SK-N-DZ (cell line): ENCODE measurements at places on chromosomes 6 and 20.

DNA sequence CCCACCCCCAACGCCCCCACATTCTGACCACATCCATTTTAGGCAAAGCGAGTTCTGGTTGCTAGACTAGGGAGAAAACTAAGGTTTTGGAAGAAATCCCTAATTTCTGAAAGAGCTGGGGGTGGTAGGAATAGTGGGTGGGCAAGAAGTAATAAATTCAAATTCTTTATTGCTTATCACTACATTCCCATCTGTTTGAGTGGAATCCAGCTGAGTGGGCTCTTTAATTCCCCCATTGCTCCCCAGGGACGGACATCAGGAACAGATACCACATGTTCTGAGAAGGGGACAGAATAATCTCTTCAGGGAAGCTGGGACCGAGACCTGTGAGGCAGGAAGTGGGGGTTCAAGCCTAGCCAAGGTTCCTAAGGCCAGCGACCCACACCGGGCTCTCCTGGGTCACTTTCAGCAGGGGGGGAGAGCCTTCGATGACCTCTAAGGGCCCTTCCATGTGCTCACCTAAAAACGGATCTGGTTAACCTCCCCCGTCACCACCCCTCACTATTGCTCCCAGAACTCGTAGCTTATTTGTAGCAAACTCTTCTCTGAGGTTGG is 42.3 kb upstream of the MRPS10 start:
- no peak for DNase-seq

- no peak for DNase-seq
These were observed 1.4 kb downstream of the RREB1 start for GRCh38 chr6:7108964-7109836.

- no peak for DNase-seq
These were observed 171.3 kb upstream of the KCNK16 start for GRCh38 chr6:39493777-39494176.

DNA sequence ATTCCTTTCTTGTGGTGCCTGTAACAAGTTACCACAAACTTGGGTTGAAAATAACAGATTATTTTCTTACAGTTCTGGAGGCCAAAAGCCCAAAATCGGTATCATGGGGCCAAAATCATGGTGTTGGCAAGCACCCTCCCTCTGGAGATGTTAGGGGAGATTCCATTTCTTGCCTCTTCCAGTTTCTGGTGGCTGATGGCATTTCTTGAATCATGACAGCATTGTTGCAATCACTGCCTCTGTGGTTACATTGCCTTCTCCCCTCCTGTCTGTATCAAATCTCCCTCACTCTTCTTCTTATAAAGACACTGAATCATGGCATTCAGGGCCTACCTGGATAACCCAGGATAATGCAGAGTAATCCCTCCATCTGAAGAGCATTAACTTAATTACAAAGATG is 17.9 kb upstream of the TENT5A start:
- no peak for DNase-seq

GRCh38 chr6:38588631-38589366 is 50.9 kb downstream of the BTBD9 start:
- no peak for DNase-seq

GRCh38 chr20:58481481-58482021 is 33.6 kb downstream of the APCDD1L start:
- DNase-seq = no peak

DNA sequence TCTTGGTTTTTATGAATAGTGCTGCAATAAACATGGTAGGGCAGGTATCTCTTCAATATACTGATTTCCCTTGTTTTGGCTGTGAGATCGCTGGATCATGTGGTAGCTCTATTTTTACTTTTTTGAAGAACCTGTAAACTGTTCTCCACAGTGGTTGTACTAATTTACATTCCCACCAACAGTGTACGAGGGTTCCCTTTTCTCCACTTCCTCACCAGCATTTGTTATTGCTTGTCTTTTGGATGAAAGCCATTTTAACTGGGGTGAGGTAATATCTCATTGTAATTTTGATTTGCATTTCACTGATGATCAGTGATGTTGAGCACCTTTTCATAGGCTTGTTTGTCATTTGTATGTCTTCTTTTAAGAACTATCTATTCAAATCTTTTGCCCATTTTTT is 8.0 kb upstream of the ARG1 start:
- no peak for DNase-seq

DNA sequence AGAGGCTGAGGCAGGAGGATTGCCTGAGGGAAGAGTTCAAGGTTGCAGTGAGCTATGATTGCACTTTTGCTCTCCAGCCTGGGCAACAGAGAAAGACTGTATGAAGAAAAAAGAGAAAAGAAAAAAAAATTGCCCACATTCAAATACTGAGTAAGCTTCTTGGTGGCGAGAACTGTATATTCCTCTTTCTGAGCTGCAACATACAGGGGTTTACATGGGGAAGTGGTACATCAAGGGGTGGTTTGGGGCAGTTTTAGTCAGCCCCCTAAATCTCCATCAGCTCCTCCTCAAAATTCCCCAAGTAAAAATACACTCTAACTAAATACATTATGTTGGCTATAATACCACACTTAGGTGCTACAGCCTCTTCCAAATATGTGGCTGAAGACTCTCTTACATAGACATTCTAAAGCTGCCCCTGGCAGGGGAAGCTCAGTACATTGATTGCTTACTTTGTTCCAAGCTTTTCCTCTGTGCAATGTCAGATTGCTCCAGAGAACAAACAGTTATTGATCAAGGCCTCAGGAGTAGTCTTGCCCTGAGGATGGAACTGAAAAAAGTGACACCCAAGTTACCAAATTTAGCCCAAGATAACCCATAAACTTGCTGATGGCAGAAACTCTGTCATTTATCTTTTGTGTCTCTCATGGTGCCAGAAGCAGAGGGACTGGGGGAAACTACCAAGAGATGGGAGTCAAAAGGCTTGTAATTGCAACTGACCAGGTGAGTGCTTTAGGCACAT is 107.4 kb upstream of the RIPOR2 start:
- no peak for DNase-seq

DNA sequence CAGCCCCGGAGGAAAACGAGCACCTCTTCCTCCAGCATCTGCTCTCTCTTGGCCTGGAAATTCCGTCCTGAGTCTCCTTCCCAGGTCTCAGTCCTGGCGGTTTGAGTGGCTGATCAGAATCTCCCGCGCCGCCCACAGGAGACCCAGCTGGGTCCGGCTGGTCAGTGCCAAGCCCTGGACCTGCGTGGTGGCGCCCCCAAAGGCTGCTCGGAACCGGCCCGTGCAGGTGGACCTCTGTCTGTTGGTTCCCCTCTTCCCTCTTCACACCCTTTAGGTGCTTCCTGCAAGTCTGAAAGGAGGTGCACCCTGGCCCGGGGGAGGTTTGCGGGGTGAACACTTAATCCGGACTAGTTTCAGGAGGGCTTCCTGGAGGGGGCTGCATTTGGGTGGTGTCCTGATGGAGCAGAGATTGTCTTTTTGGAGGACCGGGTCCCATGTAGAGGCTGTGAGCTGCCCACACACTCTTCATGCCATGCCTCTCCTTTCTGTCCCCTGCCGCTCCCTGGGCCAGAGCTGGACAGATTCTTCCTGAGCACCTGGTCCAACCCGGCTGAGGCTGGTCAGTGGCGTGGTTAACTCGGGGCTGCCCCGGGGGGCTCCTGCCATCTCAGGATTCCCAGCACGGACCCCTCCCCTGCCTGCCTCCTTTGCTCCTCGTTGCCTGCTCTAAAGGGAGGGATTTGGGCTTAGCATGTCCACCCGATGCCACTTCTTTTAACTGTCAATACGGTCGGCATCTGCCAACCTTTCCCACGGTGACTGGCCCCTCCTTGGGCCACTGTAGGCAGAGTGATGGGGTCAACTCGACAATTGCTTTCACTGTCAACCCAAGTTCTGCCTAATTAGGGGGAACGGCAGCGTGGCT is 16.5 kb upstream of the BHLHE23 start:
- no peak for DNase-seq
